Stimulated activated CD4-positive, alpha-beta T cell treated with anti-CD3 and anti-CD28 coated beads, Interleukin-2, amount 100 ng/mL, for 24 hours (primary cell): ENCODE measurements at places on chromosomes 5 and 9.
A peak's percentile ranks its signal among the peaks of the same experiment; 100 is the strongest.

GRCh38 chr5:169161022-169161680 is 139.8 kb downstream of the SLIT3 start:
- DNase-seq, result no peak

DNA sequence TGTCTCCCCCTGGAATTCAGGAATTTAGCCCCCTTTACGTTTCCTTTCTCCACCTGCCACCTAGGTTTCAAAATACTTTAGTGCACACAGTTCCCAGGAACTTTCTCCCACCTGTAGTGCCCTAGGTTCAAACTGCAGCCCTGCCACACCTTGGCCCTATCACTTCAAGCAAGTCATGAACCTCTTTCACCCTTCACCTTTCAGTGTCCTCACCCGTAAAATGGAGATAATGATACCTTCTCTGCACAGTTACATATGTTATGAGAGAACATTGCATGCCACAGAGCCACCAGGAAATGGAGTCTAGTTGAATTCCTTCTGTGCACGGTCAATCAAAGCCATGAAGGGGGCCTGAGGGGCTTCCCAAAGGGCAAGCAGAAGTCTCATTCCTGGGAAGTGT is 9.8 kb upstream of the EEIG1 start:
- no peak for DNase-seq

- DNase-seq, result peak; percentile 26
These were observed 41.5 kb downstream of the SH3PXD2B start for GRCh38 chr5:172412724-172413286.

- no peak for DNase-seq
These were observed 105.1 kb upstream of the SGCD start for GRCh38 chr5:156221816-156222215.

DNA sequence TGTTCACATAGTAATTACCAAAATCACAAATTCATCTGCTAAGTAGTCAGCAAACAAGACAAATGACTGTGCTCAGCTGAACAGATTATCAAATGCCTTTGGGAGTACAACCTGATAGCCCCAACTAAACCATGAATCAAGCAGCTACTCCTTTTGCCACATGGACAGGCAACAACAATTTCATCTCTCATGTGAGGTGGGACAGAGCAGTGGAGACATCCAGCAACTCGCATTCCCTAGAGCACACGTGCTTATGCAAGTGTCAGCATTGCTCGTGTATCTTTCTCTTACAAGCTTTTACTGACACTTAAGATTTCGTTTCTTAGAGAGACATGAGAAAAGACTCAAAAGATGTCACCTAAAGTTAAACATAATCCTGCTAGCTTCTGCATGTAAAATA is 42.7 kb upstream of the PPP2R2B start:
- DNase-seq, result no peak

DNA sequence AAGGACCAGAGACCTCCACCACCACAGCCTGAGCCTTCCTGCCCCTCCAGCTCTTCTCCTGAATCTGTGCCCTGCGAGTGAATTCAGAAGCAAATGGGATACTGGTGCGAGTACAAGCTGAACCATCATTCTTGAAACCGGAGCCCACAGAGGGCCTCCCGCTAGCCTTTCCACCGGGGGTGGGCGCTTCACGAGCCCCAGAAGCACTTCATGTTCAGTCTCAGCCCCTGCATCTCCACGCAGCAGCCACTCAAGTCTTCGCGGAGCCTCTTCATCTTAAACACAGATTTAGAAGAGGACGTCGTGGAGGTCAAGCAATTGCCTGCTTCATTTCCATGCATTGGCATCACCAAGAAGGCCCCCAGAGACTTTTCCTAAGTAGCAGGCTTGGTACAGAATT is 26.0 kb upstream of the OLFM1 start:
- DNase-seq, result no peak

DNA sequence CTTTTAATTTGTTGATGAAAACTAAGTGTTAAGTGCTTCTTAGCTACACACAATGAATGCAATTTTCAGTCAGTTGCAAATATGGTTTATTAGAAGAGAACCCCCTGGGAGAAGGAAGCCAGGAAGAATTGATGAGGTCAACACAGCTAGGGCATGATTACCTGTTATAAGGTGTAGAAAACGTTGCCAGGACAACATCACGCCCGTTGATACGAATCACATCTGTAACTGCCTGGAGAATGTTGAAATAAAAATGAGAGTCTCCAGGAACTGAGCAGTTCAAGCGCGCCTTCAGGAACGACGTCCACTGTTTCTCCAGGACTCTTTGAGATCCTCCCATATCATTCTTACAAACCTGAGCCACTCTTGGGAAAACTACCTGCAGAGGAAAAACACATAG is 88.0 kb downstream of the SEMA6A start:
- DNase-seq, result no peak

- DNase-seq, result no peak
These were observed 122.5 kb upstream of the RFX3 start for GRCh38 chr9:3648266-3648665.

DNA sequence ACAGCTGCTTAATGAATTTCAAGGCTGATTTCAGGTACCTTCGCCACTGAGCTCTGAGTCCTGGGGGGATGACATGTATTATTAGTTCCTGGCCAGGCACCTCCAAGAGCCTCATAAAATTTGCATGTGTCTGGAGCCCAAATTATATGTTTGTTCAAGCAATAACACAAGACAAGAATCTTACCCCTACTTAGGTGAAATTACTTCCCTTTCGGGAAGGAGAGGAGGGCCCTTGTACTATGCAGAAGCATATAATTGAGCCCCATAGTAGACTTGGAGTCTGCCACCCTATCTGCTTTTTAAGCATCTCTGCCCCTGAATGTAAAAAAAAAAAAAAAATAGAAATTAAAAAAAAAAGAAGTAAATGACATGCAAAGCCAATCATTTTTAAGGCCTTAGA is 13.0 kb upstream of the TMEM38B start:
- no peak for DNase-seq

DNA sequence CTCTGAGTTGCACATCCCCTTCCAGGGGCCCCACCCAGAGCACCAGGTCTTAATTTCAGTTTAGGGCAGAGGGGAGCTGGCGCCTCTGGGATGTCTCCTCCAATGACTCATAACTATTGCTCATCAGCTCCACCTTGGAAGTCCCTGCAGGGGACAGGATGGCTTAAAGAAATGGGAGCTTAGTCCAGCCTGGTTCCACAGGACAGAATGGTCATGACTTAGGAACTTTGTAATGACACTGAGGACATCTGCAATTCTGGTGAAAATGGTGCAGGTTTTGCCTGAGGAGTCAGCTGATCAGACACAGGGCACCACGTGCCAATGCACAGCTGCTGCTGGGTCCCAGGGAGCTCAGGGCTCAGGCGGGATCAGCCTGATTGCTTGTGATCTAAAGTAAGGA is 16.4 kb upstream of the PPP1R26 start:
- no peak for DNase-seq

GRCh38 chr5:54721116-54721515 is 203.6 kb downstream of the SNX18 start:
- DNase-seq, result no peak

DNA sequence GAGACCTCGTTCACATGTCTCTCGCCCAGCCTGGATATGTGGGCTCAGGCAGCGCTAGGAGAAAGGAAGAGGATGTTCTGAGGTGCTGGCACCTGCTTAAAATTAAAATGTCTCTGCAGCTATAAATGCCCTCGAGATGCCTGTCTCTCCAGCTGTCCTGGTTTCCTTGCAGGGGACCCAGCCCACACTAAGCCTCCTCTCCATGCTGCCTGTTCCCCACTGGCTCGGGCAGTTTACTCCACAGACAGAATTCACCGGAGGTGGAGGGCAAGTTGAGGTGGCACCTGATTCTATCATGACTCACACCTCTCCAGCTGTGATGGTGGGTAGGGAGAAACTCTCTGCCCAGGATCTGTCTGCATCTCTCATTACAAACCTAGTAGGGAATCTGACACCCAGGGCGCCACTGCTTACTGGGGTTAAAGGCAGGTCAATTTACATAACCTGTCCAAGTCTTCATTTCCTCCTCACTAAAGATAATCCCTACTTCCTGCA is 420.9 kb downstream of the SPOCK1 start:
- DNase-seq, result no peak

DNA sequence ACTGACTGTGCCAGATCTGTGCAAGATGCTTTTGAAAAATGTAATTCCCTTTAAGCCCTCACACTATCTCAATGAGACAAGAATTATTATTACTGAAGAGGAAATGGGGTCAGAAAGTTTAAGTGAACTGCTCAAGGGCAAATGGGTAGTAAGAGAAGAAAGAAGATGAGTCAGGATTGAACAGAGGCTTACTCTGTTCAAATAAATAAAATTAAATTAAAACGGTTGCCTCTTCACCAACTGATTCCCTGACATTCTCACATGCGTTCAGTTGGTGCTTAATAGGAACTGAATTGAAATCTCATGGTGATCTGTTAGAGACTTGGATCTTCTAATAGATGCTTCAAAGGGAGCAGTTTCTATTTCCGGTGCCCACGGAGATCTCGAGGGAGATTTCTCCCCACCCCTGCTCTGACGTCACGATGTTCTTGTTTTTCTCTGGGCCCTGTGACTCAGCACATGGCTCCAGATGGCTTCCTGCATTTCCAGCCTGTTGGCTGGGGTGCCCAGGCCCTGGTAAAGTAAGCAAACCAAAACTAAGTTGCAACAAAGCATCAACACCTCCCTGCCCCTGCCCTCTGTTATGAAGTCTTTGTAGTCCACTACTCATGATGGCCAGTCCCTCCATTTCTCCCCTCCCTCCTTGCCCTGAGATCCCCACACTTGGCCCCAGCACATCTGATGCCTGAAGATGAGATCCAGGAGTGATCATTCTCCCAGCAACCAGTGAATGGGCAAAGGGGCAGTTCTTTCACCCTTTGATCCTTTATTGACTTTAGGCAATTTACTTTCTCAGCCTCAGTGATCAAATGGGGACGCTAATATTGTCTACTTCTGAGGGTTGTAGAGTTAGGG is 106.1 kb upstream of the CPEB4 start:
- peak; percentile 58 for DNase-seq

GRCh38 chr5:74319076-74319475 is 321.5 kb downstream of the ENC1 start:
- no peak for DNase-seq

- DNase-seq, result peak; percentile 3
These were observed 53.5 kb downstream of the PPP2R2B start for GRCh38 chr5:146825033-146825432.

GRCh38 chr9:3963643-3964369 is 336.1 kb downstream of the GLIS3 start:
- DNase-seq, result no peak

DNA sequence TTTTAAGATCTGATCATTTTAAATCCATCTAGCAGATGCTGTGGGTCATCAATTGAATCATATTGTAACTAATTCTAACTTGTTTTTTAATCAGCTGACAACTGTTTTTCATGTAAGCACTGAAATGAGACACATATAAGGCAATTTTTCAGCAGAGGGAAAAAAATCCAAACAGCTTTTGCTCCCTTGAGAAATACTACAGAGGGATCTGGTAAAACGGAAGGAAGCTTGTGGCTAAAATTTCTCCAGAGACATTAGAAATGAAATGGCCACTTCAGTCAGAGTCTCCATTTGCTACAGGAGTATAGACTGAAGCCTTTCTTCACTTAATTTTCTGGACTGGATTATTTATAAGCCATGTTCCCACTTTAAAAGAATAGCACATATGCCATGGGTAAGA is 385.9 kb downstream of the MAN2A1 start:
- no peak for DNase-seq

DNA sequence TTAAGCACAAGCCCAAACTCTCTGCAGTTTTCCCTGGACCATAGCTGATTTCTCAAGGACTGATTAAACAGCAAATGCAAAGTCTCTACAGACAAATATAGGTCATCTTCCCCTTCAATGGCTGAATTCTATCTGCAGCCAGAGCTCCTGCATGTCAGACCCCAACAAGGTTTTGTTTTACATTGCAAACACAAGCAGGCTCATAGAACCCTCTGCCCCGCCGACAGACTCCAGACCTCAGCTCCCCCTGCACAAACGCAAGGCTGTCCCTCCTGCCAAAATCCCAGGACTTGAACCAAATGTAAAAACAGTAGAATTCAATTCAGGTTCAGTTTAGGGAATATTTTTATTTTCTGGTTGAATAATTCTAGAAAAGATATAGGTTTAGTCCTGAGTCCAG is 526.7 kb upstream of the TRPC7 start:
- DNase-seq, result no peak

DNA sequence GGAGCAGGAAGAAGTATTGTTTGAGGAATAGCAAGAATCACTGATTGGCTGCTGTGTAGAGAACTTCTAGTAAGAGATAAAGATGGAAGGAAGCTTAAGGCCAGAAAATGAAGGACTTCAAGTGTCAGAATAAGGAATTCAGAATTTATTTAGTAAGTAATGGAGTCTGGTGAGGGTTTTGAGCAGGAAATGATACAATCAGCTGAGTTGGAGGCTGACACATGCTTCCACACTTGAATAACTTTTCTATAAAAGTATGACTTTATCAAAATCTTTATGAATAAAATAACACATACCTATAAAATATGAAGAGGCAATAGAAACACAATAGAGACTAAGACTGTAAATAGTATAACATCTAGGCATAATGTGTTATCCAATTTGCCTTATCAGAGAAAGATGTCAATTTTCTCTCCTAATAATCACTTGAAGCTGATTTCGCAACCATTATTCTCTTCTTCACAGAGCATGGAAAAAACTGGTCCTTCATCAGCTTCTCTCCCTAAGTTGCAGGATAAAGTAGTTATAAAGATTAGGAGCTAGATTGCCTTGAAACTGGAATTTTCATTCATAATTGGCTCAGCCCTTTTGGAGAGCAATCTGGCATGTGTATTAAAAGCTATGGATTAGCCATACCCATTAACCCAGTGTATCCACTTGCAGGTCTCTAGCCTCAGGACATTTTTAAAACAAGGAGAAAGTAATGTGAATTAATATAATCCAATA is 143.4 kb downstream of the ZNF608 start:
- no peak for DNase-seq

- DNase-seq, result no peak
These were observed 55.6 kb upstream of the COL5A1 start for GRCh38 chr9:134585746-134586706.

- DNase-seq, result no peak
These were observed 104.3 kb upstream of the RANBP3L start for GRCh38 chr5:36406023-36406422.

DNA sequence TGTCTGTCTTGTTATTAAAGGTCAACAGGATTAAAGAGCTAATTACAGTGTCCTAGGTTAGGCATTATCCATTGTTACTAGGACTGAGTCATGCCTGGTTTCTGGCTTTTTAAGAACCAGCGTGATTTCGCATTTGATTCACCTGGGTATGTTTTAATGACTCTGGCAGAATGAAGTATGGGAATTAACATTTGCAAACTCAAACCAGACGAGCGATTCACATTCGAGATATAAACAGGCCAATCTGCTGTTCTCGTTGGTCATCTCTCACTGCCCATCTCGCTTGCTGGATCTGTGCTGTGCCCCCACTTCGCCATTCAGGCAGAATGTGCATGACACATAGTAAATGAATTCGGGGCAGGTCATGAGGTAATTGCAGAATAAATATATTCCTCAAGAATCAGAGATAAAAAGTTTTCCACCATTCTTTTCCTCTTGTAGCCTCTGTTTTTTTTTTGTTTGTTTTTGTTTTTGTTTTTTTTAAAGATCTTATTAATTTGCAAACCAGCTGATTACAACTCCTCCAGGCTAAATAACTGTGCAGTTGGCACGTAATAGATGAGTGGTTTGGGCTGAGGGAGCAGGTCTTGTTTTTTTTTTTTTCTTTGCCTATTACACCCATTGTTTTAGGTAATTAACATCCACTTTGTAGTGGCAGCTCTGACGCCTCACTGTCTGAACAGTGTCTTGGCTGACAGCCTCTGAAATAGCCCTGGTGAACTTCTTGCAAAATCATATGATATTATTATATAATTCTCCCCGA is 313.5 kb upstream of the MSX2 start:
- no peak for DNase-seq
